ENCODE measurements at places on chromosomes 4 and X.

DNA sequence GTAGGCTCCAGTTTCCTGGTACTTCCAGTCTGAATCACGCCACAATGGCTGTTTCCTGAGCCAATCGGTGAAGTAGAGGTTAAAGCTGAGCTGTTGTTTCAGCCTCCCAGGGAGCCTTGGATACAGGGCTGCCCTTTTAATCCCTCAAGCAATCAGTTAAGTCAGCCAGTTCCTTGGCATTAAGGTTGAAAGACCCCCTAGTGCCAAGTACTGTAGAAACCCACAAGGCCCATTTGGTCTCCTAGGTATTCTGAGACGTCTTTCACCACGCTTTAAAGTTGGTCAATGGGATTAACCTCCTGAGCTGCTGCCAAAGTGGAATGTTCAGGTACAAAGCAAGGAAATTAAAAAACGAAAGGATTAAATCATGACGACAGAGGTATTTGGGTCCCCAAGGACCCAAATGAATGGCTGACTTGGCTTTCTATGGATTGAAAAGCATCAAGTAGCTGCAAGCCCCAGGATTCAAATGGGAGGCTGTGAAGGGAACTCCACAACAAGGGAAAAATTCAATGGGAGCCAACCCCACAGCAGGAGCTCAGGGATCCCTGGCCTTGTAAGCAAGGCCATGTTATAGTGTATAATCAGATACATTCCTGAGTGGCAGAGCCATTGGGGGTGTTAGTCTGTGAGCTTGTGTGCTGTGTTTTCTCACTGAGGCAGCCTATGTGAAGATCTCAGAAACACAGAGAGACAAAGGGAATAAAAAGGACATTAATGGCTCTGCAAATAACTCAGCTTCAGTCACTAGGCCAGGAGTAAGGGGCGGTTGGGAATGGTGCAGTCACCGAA, 86.0 kb downstream of the ATG4A start:
- DNase-seq: no peak

DNA sequence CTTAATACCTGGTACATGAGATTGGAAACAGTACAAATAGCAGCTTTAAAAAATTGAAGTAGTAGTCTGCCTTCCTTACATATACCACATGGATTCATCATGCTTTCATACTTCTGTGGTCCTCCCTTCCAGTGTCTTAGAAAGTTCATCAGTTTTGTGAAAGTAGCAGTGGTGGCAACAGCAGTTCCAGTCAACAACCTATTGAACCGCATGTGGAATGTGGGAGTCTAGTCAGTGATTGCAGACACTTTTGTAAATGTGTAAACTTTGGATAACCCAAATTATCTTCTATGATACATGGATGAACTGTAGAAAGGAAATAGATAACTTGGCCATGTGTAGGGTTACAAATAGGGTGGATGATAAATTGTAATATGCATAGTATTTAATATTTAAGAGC, 34.1 kb downstream of the FNIP2 start:
- DNase-seq: no peak

DNA sequence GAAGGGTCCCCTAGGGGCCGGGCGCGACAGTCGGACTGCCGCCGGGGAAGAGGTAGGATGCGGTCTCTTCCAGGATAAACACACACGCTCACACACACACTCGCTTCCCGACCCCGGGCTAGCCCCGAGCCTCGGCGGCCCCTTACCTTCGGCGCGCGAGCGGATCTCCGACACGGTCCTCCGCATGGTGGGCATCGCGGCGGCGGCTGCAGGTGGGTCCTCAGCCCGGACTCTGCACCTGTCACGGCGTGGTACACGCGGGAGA, 294 bp downstream of the ATP8A1 start:
- DNase-seq: no peak

GRCh38 chrX:70421618-70422017, 1.5 kb upstream of the GDPD2 start:
- peak; percentile 75 for DNase-seq

DNA sequence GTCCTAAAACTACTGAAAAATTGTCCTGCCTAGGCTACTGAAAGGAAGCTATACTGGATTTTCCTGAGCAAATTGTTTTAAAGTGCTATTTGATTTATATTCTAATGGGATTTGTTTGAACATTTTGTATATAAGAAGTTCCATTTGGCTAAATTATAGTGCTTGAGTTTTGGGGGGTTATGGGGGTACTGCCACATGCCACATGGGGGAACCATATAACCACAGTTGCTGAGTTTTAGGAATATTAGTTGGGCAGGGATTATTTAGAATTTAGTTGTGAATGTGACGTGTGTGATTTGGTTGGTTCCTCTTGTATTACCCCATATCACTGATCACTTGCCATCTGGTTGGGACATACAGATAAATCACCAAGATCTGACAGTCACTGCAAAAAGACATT, 224.5 kb upstream of the TAPT1 start:
- no peak for DNase-seq

DNA sequence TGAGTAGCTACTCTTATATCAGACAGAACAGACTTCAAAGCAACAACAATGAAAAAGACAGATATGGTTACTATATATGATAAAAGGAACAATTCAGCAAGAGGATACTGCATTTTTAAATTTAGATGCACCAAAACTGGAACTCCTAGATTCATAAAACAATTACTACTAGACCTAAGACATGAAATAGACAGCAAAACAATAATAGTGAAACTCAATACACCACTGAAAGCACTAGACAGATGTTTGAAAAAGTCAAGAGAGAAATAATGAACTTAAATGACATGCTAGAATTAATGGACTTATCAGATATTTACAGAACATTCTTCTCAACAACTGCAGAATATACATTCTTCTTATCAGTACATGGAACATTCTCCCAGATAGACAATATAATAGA, 99.5 kb upstream of the ITM2A start:
- DNase-seq: no peak

GRCh38 chr4:10054571-10055041, 33.3 kb upstream of the SLC2A9 start:
- DNase-seq: no peak

- DNase-seq: no peak
Measured at GRCh38 chr4:53543561-53543960, 47.7 kb downstream of the LNX1 start.

GRCh38 chr4:6806924-6807626, 24.5 kb downstream of the KIAA0232 start:
- DNase-seq: no peak

DNA sequence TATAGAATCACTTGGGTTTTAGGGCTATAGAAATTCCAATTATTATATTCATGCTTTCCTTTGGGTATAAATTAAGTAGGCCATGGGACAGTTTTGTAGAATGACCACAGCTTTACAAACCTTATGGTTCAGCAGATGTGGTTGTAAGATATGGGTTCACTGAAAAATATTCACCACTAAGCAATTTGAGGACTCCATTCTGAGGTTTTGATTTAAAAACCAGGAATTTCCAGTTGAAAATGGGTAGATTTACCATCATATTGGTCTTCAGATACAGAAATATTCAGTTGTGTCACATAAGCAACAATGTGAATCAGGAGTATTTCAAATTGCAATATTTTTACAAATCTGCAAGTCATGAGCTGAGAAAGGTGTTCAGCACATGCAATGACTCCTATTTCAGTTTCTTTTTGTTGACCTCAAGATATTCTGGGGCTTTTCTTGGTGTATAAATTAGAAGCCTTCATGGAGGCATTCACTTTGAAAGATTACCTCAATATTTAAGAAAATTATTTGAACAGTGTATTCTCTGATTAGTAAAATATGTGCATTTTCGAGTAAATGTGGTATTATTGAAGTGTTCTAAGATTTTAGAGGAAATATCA, 218.4 kb upstream of the HCCS start:
- no peak for DNase-seq

GRCh38 chr4:40672528-40673522, 43.2 kb upstream of the RBM47 start:
- DNase-seq: no peak

GRCh38 chr4:111952688-111953087, 192.6 kb upstream of the FAM241A start:
- no peak for DNase-seq

DNA sequence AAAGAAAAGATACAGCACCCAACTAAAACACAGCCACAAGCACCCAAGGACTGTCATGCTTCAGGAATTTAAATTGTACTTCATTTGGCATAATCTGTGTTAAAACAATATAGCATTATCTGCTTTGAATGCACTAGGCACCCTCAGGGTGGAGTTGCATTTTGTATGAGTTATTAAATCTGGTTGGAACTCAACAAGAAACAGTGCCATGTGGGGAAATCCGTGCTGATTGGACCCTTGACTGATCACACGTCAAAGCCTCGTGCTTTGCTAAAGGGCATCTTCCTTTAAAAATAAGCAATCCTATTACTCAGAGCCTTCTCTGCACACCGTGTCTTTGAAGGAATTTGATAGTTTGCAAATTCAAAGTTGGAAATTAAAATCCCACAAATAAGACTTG, 35.4 kb downstream of the IGFBP7 start:
- DNase-seq: no peak

DNA sequence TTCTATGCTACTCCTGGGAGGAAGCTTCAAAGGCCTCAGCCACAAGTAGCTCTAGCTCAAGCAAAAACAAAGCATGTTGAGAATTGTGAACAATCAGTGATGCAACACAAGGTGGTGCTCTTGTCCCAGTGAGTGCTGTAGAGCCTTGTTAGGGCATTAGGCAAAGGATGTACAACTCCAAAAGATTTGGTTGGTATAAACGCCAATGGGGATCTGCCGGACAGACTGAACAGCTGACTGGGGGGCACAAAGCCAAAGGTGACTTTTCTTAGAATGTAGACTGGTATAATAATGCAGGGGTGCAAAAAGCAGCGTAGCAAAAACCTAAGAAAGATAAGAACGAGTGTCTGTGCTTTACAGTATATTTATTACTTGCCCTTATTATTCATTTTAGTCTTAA, 62.6 kb upstream of the ALB start:
- no peak for DNase-seq

DNA sequence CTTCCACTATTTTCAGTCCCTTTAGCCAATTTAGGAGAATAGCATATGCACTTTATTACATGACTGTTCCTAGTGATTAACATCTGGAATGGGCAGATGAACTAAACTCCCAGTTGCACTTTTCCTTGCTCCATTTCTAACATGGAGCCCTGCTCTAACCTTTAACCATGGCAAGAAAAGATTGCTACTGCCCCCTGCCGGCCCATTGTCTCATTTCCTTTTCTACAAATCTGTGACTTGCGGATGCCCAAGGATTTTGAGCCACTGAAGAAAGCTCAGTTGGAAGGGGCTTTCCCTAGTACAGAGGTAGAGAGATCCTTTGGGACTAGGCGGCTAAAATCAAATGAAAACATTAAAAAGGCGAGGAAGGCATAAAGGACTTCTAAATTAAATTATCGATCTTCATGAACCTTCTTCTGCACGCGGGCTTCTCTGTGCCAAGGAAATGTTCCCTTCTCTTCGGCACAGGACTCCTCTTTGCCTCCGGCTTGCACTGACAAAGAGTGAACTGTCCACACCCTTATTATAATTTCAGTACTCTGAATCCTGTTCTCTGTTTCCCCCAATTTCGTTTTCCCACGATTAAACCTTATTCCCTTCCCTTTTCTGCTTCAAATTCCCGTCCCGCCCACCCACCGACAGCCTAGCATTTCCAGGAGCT, 577 bp upstream of the GLRA2 start:
- DNase-seq: peak; percentile 55

DNA sequence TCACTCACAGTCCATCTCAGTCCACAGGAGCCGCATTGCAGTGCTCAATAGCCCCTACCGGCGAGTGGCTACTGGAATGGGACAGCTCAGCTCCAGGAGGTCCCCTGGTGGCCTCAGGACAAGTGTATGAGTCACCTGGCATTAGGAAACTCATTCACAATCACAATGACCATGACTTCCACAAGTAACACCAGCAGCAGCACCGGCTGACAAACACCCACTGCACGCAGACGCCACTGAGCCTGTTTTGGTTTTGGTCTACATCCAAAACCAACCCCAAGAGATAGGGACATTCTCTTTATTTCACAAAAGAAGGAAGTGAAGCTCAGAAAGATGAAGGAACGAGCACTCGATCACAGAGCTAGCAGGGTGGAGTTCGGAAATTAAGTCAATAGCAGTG, 8.1 kb downstream of the JAKMIP1 start:
- no peak for DNase-seq

- DNase-seq: no peak
Measured at GRCh38 chrX:83888585-83888984, 27.6 kb downstream of the CYLC1 start.

- no peak for DNase-seq
Measured at GRCh38 chr4:74426101-74426500, 18.8 kb upstream of the AREG start.

- no peak for DNase-seq
Measured at GRCh38 chr4:99853999-99854398, 37.4 kb downstream of the DAPP1 start.

DNA sequence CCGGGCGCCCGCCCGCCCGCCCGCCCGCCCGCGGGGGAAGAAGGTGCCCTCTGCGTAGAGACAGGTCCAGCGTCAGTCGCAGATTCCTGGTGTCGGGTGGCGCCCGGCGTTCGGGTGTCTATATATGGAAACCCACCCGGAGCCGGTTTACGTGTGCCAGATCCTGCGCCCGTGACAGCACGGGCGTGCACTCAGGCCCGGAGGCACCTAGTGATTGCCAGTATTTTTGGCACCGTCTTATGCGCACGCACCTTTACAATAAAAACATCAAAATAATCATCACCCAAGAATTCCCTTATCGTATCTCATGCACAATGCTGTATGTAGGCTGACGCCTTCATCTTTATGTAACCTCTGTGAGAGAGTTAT, 519 bp downstream of the SLC25A4 start:
- no peak for DNase-seq

GRCh38 chrX:70762285-70762684, 146.2 kb downstream of the TEX11 start:
- DNase-seq: no peak

GRCh38 chrX:39827951-39828350, 269.8 kb downstream of the BCOR start:
- DNase-seq: no peak

GRCh38 chrX:110519906-110520452, 161.3 kb downstream of the RTL9 start:
- no peak for DNase-seq

- no peak for DNase-seq
Measured at GRCh38 chr4:37367901-37368300, 123.4 kb downstream of the NWD2 start.

- DNase-seq: no peak
Measured at GRCh38 chrX:137748827-137749226, 182.9 kb downstream of the ZIC3 start.

- DNase-seq: no peak
Measured at GRCh38 chr4:31189938-31190337, 469.8 kb downstream of the PCDH7 start.

GRCh38 chrX:121160987-121161386, 113.6 kb downstream of the GLUD2 start:
- no peak for DNase-seq

- no peak for DNase-seq
Measured at GRCh38 chr4:180634306-180634705, 1608.9 kb upstream of the TENM3 start.

- DNase-seq: no peak
Measured at GRCh38 chrX:46327566-46328115, 217.6 kb downstream of the ZNF674 start.

GRCh38 chr4:138330531-138330930, 88.4 kb upstream of the SLC7A11 start:
- no peak for DNase-seq

All from hypothalamus (tissue), 51 donors.